ENCODE measurements at places on chromosomes 16 and 17. TPM values are rescaled to one million over a fixed set of nuclear protein-coding genes. Genes with fewer than 3 reads are reported as not detected.

DNA sequence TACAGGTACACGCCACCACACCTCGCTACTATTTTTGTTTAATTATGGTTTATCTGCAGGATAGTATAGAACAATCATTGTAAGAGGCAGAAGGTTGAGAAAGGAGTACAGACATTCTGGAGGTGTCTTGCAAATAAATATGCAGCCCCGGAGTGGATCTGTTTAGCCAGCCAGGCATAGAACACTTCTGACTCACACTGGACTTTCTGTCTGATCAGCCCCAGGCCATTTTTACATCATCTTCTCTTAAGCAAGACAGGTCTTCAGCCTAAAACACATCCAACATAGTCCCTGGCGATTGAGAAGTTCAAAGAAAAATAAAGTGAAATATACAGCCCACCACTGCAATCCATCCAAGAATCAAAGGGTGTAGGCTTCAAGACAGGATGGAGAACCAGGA is 81.4 kb downstream of the XYLT1 start:
- no peak for DNase-seq

DNA sequence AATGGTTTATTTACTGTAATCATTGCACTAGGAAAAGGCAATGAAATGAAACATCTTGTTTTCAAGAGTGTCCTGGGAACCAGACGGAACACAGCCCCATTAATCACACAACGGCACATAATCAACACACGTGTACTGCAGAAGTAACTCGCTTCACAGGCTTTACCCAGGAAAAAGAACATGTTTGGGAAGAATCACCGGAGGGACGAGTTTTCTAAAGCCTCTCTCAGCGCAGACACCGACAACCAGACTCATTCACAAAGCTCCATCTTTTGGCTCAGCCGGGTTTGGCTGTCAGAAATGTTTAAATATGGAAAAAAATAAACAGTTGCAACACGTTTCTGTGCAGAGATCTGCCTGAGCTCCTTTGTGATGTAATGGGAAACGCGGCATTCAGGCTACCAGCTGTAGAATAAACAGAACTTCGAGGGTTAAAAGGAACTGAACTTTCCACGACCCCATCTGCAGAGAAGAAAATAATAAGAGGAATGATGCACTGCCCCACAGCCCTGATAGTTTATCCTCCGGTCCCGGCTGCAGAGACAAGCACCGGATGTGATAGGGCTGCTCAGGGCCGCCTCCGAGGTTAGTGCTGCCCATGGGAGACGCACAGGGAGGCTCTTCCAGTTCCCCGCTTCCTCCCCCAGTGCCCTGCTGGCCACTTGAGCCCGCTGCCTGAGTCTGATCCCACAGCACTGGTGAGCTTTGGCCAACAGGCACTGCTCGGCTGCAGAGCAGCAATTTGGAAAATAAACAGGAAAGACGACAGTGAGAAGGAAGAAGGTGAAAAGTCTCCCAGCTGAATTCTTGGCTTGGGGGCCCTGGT is 119.8 kb downstream of the HIC1 start:
- DNase-seq, result no peak

GRCh38 chr16:88810166-88810911 is 1.4 kb downstream of the APRT start:
- no peak for DNase-seq

DNA sequence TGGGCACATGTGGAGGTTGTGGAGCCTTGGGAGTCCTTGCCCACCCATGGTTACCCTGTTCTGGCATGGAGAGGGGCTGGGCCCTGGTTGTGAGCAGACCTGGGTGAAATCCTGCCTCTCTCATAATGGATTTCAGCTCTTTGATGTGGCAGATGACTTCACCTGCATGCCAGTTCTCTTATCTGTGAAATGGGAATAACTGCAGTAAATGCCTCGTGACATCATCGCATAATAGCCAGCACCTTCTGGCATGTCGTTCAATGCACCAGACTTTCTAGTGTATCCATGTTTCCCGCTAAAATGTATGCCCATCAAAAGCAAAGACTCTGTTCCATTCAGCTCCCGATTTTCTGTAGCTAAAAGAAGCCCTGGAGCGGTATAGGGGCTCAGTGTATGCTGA is 197.6 kb downstream of the MAF start:
- DNase-seq, result no peak

GRCh38 chr17:45229681-45230409 is 8.2 kb downstream of the FMNL1 start:
- no peak for DNase-seq

DNA sequence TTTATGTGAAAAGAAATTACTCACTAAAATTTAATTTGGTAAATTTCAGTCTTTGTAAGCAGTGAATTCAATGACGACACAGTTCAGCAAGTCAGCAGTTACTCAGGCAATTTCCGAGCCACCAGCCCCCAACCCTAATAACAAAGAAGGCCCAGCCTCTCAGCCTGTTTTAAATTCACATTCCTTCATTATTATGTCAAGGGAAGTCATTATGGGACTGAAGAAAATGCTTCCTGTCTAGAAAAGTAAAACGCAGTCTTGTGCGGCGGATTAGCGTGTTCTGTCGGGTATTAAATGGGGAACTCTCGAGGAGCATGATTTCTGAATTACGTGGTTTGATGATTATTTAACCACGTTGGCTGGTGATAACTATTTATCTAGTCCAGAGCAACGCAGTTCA is 177.6 kb downstream of the AIPL1 start:
- no peak for DNase-seq

KRT25 gene
- not detected for total RNA-seq

PRDM7 gene
- not detected for total RNA-seq

All from thoracic aorta (tissue), 2 donors.